Hematopoietic multipotent progenitor cell treated with erythropoietin and hydrocortisone succinate and interleukin-3 and kit ligand, for 6 days (in vitro differentiated cells): ENCODE measurements at places on chromosomes 3 and 15.

DNA sequence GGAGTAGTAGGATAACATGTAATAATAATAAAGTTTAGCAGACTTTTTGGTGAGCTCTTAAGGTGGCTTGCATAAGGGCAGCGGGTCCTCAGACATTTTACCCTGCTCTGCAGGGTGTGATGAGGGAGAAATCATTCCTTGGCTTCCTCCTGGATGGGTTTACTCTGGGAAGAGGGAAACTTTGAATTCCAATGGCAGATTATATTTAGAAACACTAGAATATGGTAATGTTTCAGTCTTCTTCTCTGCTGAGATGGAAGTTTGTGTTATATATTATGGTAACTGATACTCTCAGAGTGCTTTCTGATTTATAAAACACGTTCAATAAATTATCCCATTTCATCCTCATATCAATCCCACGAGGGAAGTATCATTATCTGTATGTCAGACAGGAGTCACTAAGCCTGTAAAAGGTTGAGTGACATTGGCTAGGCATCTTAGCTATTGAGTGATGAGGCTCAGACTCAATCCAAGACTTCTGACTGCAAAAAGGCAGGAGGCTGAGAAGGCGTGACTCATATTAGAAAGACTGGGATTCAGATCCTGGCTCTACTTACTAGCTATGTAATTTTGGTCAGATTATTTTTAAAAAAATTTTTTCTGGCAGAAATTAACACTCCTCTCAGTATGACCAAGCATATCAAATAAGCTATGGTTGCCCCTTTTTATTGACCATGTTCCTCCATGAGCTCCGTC is 19.3 kb downstream of the PDIA5 start:
- no peak for DNase-seq

- DNase-seq = no peak
Measured at GRCh38 chr3:108820586-108820985, 2.0 kb upstream of the TRAT1 start.

- peak; percentile 10 for DNase-seq
Measured at GRCh38 chr15:57614241-57614640, 22.5 kb downstream of the MYZAP start.

DNA sequence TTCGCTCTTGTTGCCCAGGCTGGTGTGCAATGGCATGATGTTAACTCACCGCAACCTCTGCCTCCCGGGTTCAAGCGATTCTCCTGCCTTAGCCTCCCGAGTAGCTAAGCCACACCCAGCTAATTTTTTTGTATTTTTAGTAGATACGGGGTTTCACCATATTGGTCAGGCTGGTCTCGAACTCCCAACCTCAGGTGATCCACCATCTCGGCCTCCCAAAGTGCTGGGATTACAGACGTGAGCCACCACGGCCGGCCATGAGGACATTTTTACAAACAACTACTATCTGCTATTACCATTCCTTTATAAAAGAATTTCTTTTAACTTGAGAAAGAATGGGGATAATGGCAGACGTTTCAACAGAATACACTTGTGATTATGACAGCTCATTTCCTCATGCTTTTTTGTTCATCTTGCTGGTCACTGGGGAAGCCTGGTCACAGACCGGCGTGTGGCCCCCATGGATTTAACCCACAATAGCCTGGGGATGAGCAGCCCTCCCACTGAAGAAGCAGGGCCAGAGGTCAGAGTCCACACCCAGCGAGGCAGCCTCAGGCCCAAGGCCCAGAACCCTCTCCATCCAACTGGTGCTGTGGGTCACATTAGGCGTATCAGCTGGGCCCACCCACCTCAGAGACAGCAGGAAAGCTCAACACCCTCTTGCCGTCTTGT is 112.0 kb downstream of the LIPC start:
- no peak for DNase-seq

- DNase-seq = peak; percentile 74
Measured at GRCh38 chr3:123028233-123028828, 768 bp upstream of the SEMA5B start.
